ENCODE measurements at places on chromosomes 5 and 9. TPM values are rescaled to one million over a fixed set of nuclear protein-coding genes. Genes with fewer than 3 reads are reported as not detected.

DNA sequence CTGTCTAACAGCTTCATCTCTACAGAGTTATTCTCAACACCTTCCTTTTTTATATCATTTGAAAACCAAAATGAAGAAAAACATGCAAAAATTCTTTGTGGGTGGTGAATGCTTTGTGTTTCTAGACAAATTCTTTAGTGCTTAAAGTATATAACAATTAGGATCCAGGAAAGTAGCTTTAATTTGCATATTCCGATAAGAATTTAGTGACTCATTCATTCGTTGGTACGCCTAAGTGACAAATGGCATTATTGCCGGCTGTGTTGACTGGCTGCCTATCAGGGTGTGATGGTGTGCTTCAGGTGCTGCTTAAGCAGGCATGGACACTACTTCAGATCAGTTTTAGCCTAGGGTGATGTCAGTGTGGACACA lies 35.2 kb downstream of the LMNB1 start:
- DNase-seq, result peak; percentile 22

DNA sequence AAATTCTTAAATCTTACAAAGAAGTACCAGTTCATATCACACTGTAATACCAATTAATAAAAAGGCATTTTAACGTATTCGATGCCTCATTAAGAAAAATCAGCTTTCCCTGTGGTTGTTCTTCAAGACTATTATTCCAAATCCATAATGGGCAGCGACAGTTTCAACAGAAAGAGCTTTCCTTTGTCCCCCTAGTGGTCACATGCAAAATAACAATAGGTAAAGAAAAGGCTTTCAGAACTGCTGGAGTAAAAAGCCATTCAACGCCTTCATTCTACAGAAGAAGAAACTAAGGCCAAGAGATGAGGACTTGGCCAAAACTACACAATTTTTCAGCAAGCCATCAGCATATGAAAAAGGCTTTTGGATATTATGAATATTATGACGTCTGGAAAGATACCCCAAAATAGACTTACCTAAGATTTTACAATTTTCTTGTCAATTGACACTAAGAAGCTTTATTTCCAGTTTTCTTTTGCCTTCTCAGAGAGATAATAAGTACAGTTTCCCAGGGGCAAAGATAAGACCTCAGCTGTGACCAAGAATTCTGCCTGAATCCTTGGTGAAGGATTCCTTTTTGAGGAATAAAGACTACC lies 6.7 kb upstream of the CDH6 start:
- peak; percentile 44 for DNase-seq

DNA sequence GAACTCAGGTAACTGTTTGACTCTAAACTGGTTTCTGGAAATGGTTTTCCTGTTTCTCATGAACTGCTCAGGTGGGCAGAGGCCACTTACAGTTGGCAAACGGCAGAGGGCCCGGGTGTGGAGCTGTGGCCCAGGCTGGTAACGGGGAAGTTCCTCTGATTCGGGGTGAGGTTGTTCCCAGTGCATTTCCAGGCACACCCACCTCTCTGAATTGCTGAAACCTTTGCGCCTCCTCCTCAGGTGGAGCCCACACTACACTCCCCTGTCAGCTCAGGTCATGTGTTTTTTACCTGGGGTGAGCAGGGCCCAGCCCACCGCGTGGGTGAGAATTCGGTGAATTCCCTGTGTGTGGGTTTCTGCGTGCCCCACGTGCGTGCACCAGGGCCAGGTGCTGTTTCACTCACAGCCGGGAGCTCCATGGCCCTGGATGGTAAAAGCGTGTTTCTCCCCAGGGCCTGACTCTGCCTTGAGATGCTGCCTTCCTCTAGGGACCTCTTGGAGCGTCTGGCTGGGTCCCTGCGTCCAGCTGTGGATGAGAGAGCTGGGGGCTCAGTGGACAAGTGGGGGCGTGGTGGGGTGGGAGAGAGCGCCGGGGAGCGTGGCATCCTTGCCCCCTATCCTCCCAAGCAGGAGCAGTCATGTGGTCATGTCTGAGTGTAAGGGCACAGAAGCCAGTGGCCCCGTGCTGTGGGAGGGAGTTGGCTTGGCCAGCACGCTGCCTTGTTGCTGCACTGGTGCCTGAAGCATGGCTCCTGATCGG lies 33.5 kb upstream of the LPCAT1 start:
- no peak for DNase-seq

DNA sequence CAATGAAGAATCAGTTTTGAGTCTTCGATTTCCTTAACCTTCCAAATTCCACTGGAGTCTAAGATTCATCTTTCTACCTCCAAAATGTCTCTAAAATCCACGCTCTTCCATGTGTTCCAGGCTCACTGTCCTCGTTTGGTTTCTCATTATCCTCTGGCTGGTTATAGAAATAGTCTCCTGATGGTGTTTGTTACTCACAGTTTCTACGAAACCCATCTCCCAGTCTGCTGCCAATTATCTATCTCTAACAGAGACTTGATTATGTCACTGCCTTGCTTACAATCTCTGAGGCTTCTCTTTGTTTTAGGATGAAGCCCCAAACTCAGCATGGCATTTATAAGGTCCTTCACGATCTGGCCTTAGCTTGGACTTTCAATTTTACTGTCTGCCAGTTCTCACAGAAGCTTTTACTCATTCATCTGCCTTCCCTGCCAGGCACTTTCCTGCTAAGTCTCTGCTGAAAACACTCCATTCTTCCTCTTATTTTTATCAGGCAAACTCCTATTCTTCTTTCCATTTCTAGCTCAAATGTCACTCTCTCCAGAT lies 339.6 kb upstream of the SGCD start:
- DNase-seq, result no peak

DNA sequence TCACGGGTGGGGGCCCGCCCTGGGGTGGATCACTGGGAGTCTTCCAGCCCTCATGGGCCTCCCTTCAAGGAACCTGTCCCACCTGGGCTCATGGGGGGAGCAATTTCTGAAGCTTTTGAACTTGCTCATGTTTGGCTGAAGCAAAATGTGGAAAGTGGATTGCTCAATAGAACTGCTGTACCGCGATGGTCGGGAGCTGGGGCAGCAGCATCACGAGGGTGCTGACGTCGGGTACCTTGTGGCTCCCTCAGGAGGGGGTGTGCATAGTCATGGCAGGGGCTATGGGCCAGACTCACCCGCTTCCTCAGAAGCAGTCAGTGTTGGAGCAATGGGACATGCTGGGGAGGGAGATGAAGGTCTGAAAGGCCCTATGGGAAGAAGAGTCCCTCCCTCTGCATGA lies 57.9 kb downstream of the PRRT1B start:
- no peak for DNase-seq

DNA sequence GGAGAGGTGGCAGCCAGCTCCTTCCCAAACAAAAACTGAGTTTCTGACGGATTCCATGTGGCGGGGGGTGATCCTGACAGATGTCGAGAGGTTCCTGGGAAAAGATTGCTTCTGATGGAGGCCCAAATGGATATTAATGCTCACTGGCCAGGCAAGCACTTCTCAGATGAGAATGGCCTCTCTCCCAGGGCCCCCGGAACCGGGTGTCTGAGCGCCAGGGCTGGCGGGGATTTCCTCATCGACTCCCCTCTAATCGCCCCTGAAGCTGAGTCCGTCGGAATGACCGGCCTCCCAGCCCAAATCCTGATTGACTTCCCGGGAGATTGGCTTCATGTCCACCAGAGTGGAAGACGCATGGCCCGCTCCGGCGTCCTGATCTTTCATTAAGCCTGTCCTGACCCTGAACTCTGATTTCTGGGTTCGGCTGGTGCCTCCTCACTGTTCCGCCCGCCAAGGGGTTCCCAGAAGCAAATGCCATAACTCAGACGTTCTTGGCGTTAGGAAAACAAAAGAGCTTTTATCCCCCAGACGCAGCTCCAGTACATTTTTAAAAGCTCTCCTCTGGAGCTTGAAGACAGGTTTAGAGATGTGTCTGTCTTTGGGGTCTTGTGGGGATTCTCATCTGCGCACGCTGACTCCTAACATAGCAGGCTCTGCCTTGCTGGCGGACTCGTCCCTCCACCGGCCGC lies 17.6 kb downstream of the FIBCD1 start:
- no peak for DNase-seq

GRCh38 chr9:93345643-93346230 lies 105.7 kb upstream of the FAM120A start:
- no peak for DNase-seq

DNA sequence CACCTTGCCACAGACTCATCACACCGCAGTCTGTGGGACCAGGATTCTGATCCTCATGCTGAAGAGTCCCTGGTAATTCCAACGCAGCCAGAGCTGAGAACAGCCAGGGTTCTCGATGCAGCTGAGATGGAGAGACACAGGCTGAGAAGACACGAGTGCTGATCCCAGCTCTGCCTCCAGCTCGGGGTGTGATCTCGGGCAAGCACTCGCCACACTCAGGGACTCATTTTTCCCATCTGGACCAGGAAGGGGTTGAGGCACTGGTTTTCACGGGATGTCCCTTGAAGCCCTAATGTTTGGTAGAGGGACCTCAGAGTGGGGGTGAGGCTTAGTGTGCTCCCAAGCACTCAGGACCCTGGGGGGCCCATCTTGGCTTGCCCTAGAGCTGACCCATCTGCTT lies 200.4 kb downstream of the CDK5RAP2 start:
- DNase-seq, result no peak

- peak; percentile 90 for DNase-seq
Observed at GRCh38 chr5:150540615-150541396, 32.9 kb downstream of the NDST1 start.

DNA sequence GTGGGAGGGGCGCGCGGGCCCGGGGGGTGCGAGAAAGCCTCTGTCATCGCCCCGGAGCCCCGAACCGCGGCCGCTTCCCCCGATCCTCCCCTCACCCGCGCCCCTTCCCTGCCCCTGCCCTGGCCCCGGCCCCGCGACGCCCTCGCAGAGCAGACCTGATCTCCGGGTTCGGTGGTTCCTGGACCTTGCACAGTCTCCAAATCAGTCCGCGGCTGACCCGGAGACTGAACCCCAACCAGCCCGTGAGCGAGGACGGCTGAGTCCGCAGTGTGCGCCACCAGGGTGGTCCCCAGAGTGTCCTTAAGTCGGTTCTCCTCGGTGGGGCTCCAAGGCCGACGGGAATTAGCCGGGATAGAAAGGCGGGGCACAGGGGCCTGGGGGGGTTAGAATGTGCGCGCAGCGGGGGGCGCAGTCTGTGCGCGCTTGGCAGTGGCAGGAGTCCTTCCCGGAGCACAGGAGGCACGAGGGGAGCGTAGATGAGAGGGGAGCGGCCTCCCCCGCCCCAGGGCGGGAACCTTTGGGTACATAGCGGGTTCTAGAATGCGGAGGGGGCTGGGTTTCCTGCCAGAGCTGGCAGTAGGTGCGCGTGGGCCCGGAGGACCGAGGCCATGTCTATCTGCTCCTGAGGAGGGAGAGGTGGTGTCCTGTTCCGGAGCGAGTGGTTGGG lies 779 bp downstream of the PKN3 start:
- DNase-seq, result no peak

- no peak for DNase-seq
Observed at GRCh38 chr5:152315942-152316341, 89.1 kb downstream of the NMUR2 start.

DNA sequence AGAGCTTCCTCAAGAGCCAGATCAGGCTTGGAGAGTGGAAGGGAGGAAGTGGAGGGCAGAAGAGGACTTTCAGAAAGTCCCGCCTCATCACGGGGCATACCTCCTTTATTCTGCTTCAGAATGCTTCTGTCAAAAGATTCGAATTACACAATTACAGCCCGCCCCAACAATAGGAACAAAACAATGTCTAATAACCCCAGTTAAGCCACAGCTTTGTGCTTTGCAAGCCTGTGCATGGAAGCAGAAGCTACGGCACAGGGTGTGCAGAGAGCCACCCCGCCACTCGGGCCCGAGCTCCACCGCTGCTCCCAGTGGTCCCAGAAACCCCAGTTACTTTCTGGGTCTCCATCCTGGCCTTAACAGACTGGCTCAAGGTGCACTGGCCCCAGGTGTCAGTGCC lies 23.5 kb downstream of the HNRNPH1 start:
- no peak for DNase-seq

Gene TRIM7
- total RNA-seq, result 29.8 TPM

Gene CAMK4
- 8.1 TPM for total RNA-seq

Gene GABBR2
- 0.69 TPM for total RNA-seq

Gene ZFP37
- total RNA-seq, result 4.9 TPM

Gene SHROOM1
- total RNA-seq, result 5.6 TPM

Gene ANKDD1B
- not detected for total RNA-seq
